ENCODE measurements at places on chromosomes 7 and 10. TPM values are rescaled to one million over a fixed set of nuclear protein-coding genes. Genes with fewer than 3 reads are reported as not detected.

ACSL5 gene
- total RNA-seq, result 24.9 TPM

LAMB4 gene
- not detected for total RNA-seq

CYP2E1 gene
- total RNA-seq, result 1.1 TPM

CYP3A4 gene
- total RNA-seq, result 0.34 TPM

KNDC1 gene
- total RNA-seq, result not detected

RSBN1L gene
- total RNA-seq, result 16.0 TPM

HABP2 gene
- total RNA-seq, result not detected

ITIH5 gene
- total RNA-seq, result 316 TPM

FFAR4 gene
- 1.7 TPM for total RNA-seq

LRIT1 gene
- not detected for total RNA-seq

DLD gene
- 93.5 TPM for total RNA-seq

CCNY gene
- 47.8 TPM for total RNA-seq

STOX1 gene
- 2.9 TPM for total RNA-seq

CCDC7 gene
- 11.0 TPM for total RNA-seq

CYP3A7 gene
- not detected for total RNA-seq

AKR1E2 gene
- total RNA-seq, result 7.1 TPM

UFSP1 gene
- 1.0 TPM for total RNA-seq

CPA1 gene
- not detected for total RNA-seq

GPR15LG gene
- not detected for total RNA-seq

TUBAL3 gene
- total RNA-seq, result not detected

ACHE gene
- total RNA-seq, result 0.66 TPM

ZNF277 gene
- total RNA-seq, result 36.9 TPM

MEOX2 gene
- 10.7 TPM for total RNA-seq

GALNT17 gene
- 2.5 TPM for total RNA-seq

POM121 gene
- 11.7 TPM for total RNA-seq

CDHR1 gene
- not detected for total RNA-seq

MUC12 gene
- total RNA-seq, result 0.34 TPM

SLC26A3 gene
- 0.85 TPM for total RNA-seq

LMOD2 gene
- total RNA-seq, result not detected

THSD7A gene
- 7.3 TPM for total RNA-seq

ZMIZ2 gene
- total RNA-seq, result 13.9 TPM

ARMC3 gene
- total RNA-seq, result not detected

AOC1 gene
- 0.68 TPM for total RNA-seq

PPP1R3C gene
- total RNA-seq, result 7.3 TPM

ARHGAP22 gene
- 15.0 TPM for total RNA-seq

TFPI2 gene
- total RNA-seq, result 10.7 TPM

CTAGE6 gene
- total RNA-seq, result 1.0 TPM

OR6B1 gene
- not detected for total RNA-seq

MDH2 gene
- 56.8 TPM for total RNA-seq

TMEM139 gene
- total RNA-seq, result not detected

ZNF117 gene
- total RNA-seq, result 67.8 TPM

All from subcutaneous adipose tissue (tissue), 4 donors.